ENCODE measurements at places on chromosomes 5 and 9. TPM values are rescaled to one million over a fixed set of nuclear protein-coding genes. Genes with fewer than 3 reads are reported as not detected.
A peak's percentile ranks its signal among the peaks of the same experiment; 100 is the strongest.

Gene CRHBP
- total RNA-seq, result 1.8 TPM

- no peaks in the 10 kb centered on the region for H3K27me3 ChIP-seq
- H3K36me3 ChIP-seq, result no peaks in the 10 kb centered on the region
- peak within 1 kb of the TSS; percentile 99 for H3K27ac ChIP-seq
- H3K4me3 ChIP-seq, result peak within 1 kb of the TSS; percentile 87
Observed at GRCh38 chr9:132670457-132671391, at the start of gene GTF3C4. TSS of gene GTF3C4 (plus strand) at chr9:132670464. CDS start at chr9:132670599, 135 bp downstream.

DNA sequence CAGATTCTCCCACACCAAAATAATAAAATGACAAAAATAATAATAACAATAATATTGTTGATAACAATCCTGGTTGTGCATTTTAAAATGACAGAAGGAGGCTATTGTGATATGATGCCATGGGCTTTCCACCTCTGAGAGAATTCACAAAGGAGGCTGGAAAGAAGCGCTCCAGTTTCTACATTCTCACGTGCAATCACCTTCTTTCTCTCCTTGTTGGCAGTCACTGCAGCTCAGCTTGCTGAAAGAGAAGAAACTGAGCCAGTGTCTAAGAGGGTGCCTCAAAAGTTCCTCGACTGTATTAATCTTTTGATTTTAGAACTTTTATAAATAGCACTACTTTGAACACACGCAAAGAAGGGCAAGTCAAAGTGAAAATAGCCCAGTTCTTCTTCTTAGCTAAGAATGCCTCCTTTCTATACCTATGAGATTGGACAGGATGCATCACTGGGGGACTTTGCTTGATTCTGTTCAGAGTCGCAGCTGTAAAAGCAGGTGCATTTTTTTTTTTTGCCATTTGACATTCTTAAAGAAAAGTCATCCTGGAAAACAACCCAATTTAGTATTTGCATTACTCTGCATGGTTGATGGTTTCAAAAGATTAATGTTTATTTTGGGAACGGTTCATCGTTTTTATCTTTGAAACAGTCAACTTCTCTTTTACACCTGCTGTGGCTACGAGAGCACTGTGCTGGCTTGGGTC lies 12.4 kb upstream of the SUB1 start:
- H3K4me1 ChIP-seq, result no peaks in the 10 kb centered on the region
- no peak for DNase-seq
- H3K4me3 ChIP-seq, result no peak overlapping the region
- no peak overlapping the region for H3K27ac ChIP-seq
- H3K36me3 ChIP-seq, result no peaks in the 10 kb centered on the region

- peaks cover 25% of the 10 kb centered on the region for H3K4me1 ChIP-seq
- H3K27me3 ChIP-seq, result no peaks in the 10 kb centered on the region
- no peak for DNase-seq
- no peak overlapping the region for H3K27ac ChIP-seq
Observed at GRCh38 chr5:114176356-114176755, 185.5 kb upstream of the KCNN2 start.

DNA sequence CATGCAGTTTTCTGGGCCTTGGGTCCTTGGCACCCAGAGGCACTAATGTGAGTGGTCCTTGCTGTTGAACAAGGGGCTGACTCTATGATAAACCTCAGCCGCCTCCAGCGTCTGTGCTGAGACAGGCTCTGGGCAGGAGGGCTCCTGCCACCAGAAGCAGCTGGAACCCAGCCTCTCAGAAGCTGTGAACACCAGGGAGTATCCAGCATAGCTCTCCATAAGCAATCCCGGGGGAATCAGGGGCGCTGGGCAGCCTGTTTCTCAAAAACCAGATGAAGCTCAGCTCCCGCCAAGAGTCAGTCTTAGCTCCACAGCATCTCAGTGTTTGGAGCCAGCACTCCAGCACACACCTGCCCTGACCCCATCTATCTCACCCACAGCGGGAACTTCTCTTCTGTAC lies 170.2 kb downstream of the HSPA4 start:
- H3K4me3 ChIP-seq, result no peak overlapping the region
- no peaks in the 10 kb centered on the region for H3K4me1 ChIP-seq
- no peak overlapping the region for H3K27ac ChIP-seq
- no peaks in the 10 kb centered on the region for H3K36me3 ChIP-seq
- DNase-seq, result no peak

GRCh38 chr9:127168756-127169574 lies 46.5 kb upstream of the ANGPTL2 start:
- no peaks in the 10 kb centered on the region for H3K27me3 ChIP-seq
- H3K4me3 ChIP-seq, result no peak overlapping the region
- H3K36me3 ChIP-seq, result peaks cover 14% of the 10 kb centered on the region
- no peak overlapping the region for H3K27ac ChIP-seq
- DNase-seq, result no peak

- DNase-seq, result no peak
- no peaks in the 10 kb centered on the region for H3K36me3 ChIP-seq
- no peaks in the 10 kb centered on the region for H3K27me3 ChIP-seq
Observed at GRCh38 chr5:1549475-1550030, 25.8 kb upstream of the LPCAT1 start.

- H3K4me3 ChIP-seq, result no peak overlapping the region
- H3K27ac ChIP-seq, result no peak overlapping the region
- DNase-seq, result no peak
- H3K27me3 ChIP-seq, result no peaks in the 10 kb centered on the region
- no peaks in the 10 kb centered on the region for H3K36me3 ChIP-seq
- no peaks in the 10 kb centered on the region for H3K4me1 ChIP-seq
Observed at GRCh38 chr9:9246726-9247125, 1366.1 kb downstream of the PTPRD start.

DNA sequence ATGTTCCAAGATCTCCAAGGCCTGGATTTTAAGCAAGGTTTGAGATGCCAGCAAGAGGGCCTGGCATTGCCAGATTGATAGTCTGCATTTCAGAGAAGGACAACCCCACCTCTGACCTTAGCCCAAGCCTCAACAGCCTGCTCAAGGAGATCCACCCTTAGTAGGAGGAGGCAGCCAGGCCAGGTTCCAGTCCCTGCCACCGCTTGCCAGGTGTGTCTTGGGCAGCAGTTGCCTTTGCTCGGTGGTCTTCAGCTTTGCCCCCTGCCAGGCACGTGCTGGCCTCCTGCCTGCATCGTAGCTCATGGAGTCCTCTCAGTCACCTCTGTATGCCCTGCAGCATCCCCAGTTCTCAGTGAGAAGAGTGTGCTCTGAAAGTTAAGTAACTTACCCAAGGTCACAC lies 134.2 kb downstream of the KCNIP1 start:
- H3K27ac ChIP-seq, result no peak overlapping the region
- no peak overlapping the region for H3K4me3 ChIP-seq
- no peaks in the 10 kb centered on the region for H3K36me3 ChIP-seq
- H3K27me3 ChIP-seq, result peaks cover 16% of the 10 kb centered on the region
- peaks cover 4% of the 10 kb centered on the region for H3K4me1 ChIP-seq

All from esophagus muscularis mucosa (tissue), 4 donors.